GDM1 (cell line): ENCODE measurements at places on chromosomes 12 and 14.

- DNase-seq = no peak
Observed at GRCh38 chr14:23457587-23458445, 11.7 kb upstream of the NGDN start.

- DNase-seq = no peak
Observed at GRCh38 chr14:84591827-84592445, 938.0 kb upstream of the FLRT2 start.

- no peak for DNase-seq
Observed at GRCh38 chr14:87847216-87847755, 145.7 kb downstream of the GALC start.

GRCh38 chr12:26939192-26939832, 1.0 kb downstream of the FGFR1OP2 start:
- DNase-seq = no peak

- DNase-seq = no peak
Observed at GRCh38 chr12:3222979-3223378, 145.8 kb downstream of the TSPAN9 start.

GRCh38 chr14:99042381-99043266, 229.4 kb downstream of the BCL11B start:
- no peak for DNase-seq

GRCh38 chr14:29085546-29085945, 319.0 kb downstream of the FOXG1 start:
- no peak for DNase-seq

- DNase-seq = no peak
Observed at GRCh38 chr14:45253754-45254310, 830 bp upstream of the MIS18BP1 start.

DNA sequence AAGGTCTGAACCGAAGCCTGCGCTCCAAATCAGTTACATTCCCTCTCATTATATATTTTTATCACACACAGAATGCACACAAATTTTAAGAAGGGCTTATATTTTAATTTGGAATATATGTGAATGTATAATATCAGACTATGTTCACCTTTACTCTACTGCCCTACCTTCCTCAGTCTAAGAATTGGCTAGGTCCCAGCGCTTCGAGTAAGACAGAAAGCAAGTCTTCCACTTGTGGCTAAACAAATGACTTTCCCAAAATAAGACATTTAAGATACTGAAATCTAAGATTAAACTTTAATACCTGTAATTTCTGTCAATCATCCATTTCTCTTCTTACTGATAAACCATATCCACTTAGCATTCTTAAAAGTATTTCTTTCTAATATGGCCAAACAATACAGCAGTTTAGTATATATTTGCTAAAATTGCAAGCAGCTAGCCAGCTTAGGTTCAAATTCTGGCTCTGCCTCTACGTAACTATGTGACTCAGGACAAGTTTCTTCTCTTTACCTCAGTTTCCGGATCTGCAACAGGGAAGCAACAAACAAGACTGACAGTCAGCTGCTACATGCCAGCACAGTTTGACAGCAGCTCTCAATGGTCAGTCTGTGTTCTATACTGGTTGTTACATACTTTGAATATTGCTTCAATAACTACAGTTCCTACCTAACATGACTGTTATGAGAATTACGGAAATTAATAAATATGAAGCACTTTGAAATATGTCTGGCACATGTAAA, 2.0 kb downstream of the INTS13 start:
- no peak for DNase-seq

- no peak for DNase-seq
Observed at GRCh38 chr12:116606397-116606796, 47.2 kb downstream of the MAP1LC3B2 start.

GRCh38 chr14:69346710-69347109, 51.4 kb downstream of the ERH start:
- no peak for DNase-seq

DNA sequence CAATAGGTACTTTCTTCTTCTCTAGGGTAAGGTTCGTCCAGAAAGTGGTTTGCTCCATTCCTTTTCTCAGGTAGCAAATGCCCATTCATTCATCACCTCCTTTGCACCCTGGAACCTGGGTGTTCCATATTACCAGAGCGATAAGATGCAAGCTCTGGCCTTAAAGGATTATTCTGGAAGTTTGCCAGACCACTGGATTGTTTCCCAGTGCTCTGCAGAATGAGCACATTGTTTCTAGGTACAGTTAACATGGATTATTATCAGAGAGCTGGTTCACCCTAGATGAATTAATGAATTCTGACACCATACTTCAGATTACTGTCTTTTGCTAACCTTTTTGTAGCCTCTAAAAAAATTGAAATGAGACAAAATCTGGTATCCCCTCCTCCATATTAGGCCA, 170.9 kb upstream of the BMP4 start:
- no peak for DNase-seq

- no peak for DNase-seq
Observed at GRCh38 chr12:121364683-121365121, 12.5 kb upstream of the ANAPC5 start.

DNA sequence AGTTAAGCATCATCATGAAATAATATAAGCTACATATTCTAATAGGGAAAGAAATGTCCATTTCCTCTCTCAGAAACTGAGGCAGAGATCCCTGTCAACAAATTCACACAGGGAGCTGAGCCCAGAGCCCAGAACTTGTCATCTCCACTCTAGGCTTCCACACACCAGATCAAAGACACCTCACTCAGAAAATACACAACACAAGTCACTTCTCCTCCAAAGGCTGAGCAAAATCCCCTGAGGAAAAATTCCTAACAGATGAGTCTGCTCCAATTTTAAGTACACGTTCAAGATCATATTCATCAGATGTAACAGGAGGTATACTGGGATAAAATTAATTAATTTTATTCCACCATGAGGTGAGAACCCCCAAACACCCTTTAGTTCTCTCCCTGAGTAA, 227.3 kb downstream of the DPF3 start:
- no peak for DNase-seq

GRCh38 chr12:49980501-49981349, 8.0 kb downstream of the AQP6 start:
- DNase-seq = no peak

DNA sequence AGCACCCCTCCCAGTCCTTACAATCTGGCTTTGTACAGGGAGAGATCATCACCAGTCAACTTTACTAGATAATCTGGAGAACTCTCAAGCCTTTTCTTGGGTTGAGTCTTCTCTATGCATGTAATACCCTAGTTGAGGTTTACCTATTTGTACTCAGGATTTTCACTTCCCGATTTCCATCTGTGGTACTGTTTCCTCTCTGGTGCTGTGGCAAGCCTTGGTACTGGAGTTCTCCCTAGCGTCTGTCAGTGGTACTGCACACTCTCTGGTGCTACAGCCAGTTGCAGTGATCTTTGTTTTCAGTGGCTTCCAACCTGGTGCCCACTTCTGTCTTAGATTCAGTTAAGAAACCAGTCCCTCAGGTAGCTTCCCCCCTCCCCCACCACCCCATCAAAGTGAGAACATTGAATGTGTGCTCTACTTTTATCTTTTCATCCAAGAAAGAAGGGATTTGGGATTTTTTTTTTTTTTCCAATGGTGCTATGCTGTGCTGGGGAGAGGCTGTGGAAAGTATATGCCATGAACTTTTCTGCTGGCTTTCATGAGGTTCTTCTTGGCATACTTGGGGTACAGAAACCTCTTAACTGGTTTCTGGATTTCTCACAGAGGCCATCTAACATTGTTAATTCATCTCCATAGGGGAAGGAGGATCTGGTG, 69.4 kb upstream of the EVL start:
- DNase-seq = peak; percentile 60

DNA sequence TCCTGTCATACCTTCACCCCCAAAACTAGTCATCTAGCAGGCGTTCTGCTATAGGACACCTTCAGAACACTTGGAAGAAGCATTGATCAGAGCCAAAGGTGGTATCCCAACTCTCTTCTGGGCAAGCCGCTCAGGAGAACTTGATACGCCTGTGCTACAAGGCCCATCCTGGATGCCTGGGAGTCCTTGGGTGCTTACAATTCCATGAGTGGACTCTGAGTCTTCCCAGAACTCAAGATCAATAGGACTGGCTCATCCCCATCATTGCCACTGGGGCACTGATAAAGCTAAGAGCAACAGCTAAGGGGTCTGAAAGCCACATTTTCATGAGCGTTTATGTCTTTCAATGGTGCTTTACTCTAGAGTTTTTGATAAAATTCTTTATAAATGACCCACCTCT, 1.9 kb downstream of the SPTB start:
- no peak for DNase-seq

- DNase-seq = no peak
Observed at GRCh38 chr14:44741431-44741830, 220.3 kb downstream of the KLHL28 start.

- no peak for DNase-seq
Observed at GRCh38 chr14:77154421-77154820, 12.8 kb upstream of the ZDHHC22 start.

GRCh38 chr14:49240383-49240782, 345.8 kb downstream of the RPS29 start:
- no peak for DNase-seq

DNA sequence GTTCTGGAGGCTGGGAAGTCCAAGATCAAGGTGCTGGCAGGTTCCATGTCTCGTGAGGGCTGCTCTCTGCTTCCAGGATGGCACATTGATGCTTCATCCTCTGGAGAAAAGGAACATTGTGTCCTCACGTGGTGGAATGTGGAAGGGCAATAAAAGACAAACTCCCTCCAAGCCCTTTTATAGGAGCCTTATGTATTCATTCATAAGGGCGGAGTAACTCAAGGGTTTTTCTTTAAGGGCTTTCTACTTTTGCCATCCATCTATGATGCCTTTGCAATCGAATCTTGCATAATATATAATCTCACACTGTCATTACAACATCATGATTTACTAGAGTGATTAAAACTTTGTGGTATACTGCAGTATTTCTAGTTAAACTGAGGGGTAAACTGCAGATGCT, 132.7 kb upstream of the DDHD1 start:
- no peak for DNase-seq

GRCh38 chr14:39015360-39015961, 87.6 kb downstream of the SEC23A start:
- DNase-seq = peak; percentile 17

GRCh38 chr12:121579190-121579791, 1.5 kb downstream of the KDM2B start:
- DNase-seq = no peak

- DNase-seq = peak; percentile 50
Observed at GRCh38 chr12:124675881-124676713, 108.7 kb upstream of the NCOR2 start.
